ENCODE measurements at places on chromosomes 7 and 10.

GRCh38 chr7:25652366-25652765 lies 424.1 kb upstream of the NPVF start:
- no peak for DNase-seq

- DNase-seq = no peak
These were observed 94.5 kb downstream of the KMT2C start for GRCh38 chr7:152341039-152341913.

DNA sequence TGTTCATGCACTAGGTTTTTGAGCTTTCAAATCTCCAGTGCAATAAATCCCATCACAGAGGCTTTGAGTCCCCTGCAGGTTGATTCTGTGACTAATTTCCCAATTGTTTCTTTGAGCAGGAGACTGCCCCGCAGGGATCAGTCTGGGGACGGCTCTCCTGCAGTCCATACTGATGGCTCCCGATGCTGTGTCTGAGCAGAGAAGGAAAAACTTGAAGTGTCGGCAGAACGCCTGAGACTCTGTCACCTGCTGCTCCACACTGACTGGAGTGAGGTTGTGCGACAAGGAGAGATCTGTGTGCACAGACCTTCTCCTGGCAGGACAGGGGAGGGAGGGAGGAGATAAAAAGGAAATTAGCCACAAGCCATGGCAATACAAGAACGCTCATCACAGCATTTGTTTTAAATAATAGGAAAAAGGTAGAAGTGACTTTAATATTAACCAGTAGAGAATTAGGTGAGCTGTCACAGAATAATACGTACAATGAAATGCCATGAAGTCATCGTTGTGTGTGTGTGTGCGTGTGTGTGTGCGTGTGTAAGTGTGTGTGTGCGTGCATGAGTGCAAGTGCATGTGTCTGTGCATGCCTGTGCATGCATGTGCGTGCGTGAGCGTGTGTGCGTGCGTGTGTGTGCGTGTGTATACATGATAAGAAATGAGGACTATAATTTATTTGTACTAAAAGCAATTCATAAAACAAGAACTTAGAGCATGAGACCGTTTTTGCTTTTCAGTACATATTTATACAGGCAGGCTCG lies 38.2 kb downstream of the HTR5A start:
- no peak for DNase-seq

DNA sequence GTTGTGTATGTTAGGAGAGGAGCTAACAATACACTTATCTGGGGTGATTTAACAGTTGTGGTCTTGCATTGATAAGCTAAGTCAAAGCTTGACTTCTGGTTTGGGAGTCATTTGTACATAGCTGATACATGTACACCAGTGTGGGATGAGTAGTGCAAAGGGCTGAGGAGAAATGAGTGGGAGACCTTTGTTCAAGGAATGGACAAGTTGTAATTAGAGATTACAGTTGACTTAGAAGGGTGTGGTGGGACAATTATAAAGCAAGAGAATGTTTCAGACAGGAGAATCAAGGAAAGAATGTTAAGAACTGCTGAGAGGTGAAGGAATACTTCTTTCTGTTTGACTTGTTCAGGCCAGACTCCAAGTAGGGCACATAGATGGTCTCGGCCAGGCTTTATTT lies 209.7 kb upstream of the STEAP4 start:
- no peak for DNase-seq

- no peak for DNase-seq
These were observed 22.1 kb upstream of the AOAH start for GRCh38 chr7:36746347-36746746.

DNA sequence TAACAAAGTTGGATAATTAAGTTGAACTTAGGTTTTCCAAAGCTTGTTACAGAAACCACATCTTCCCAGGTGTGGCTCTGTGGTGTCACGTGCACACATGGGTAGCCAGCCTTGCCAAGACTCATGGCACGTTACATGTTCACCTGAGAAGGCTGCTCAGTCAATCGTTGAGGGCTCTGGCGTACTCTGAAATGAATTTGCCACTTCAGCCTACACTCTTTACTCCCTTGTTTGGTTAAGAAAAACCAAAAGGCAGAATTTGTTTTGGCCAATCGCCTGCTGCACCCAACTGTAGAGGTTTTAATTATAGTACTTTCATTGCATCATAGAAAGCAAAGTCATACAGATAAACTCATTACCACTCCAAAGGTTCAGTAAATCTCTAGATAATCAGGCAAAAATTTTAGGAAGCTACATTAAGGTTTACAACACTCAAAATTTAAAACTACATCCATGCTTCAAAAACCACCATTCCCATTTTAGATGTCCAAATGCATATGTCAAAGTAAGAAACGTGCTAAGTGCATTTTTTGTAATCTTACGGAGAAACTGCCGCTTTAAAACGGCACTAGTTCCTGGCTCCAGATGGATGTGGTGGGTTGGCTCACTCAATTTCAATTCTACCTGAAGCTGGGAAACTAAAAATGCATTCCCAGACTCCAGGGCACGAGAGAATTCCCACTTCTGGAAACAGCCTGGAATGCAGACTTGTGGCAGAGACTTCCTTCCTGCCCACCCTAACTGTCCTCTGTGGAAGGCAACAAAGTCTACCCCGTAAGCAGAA lies 88.4 kb downstream of the DIP2C start:
- DNase-seq = no peak

GRCh38 chr7:123533929-123534382 lies 439 bp downstream of the IQUB start:
- no peak for DNase-seq

DNA sequence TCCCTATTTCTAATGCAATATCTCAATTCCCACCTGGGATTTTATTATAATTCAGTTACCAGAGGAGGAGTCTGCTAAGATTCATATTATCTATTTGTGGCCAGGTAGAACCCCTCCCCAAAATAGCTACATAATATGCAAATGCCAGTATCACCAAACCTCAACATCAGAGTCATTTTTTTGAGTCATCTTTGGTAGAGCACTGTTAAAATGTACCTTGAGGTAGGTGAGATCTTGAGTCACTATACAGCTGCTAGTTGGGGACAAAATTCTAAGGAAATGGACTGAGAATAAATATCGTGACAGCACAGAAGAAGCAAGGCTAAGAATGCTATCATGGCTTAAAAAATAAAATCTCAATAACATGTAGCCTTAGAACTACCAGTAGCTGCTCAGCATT lies 4.7 kb upstream of the CRYGN start:
- no peak for DNase-seq

GRCh38 chr7:68476966-68477365 lies 1121.3 kb upstream of the AUTS2 start:
- no peak for DNase-seq

GRCh38 chr7:38051786-38052185 lies 126.3 kb upstream of the STARD3NL start:
- DNase-seq = no peak

DNA sequence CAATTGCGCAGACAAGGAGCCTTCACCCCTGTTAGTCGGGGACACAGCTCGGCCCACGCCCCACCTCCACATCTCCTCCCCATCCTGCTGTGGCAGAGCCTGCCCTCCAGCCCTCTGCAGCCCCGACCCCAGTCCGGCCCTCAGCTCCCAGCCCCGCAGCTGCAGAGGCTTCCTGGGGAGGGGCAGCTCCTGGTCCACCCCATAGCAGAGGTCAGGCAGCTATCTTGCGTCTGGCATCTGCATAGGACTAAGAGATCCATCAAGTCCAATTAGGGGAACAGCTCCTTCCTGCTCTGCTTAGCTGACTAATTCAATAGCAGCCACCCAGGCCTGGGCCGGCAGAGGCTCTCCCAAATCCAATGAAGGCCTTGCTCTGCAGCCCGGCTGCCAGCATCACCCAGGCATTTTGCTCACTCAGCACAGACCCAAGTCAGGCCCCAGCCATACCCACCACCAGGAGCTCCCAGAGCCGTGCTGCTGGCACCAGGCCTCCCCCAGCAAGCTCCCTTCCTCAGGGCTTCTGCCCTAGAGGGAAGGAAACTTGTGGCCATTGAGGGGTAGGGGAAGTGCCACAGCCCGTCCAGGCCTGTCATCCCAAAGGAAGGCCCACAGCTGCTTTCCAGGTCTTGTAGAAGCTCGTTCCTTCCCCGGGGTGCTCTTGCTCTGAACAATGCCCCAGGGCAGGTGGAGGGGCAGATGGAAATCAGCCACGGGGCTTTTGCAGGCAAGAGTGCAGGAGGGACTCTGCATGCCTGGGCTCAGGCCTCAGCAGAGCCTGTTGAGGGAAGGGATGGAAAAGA lies 106.2 kb upstream of the RET start:
- no peak for DNase-seq

- no peak for DNase-seq
These were observed 51.7 kb downstream of the SGMS1 start for GRCh38 chr10:50572017-50572491.

DNA sequence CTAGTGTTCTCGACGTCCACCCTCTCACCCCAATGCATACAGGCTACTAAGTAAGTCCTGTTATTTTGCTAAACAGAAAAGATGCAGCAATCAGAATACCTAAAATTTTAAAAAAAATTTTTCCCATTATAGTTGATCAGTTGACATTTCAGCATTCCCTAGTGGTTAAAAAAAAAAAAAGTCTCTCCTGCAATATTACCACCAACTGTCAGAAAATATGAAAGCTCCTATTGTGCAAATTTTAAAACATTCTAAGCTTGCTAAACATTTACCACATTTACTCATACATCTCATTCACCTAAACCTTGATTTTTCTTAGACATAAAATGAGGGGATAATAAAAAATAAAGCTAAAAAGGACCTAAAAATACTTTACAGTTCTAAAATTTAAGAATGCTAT lies 165.6 kb downstream of the AVL9 start:
- no peak for DNase-seq

DNA sequence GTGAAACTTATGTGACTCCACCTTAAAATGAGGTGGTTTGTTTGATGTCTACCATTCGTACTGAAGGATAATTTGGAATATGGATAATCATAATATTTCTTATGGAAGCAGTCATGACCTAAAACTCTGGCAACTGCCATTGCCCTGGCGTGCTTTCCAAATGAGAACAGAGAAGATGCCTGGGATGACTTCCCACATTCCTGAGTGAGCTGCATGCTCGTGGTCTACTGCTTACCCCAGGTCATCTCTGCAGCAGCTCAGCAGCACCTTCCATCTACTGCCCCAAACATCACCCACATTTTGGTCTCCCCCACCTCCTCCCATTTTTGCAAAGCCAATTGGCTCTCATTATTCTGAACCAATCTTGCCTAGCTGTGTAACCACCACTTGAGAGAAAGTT lies 40.1 kb downstream of the LYZL1 start:
- DNase-seq = no peak

- DNase-seq = no peak
These were observed 808.9 kb downstream of the CCSER2 start for GRCh38 chr10:85137253-85137652.

GRCh38 chr7:106865130-106866041 lies at the start of gene PIK3CG:
TSS of gene PIK3CG (plus strand) at chr7:106865282. CDS start at chr7:106867562, 2,280 bp downstream.
- DNase-seq = no peak

- no peak for DNase-seq
These were observed 81.4 kb downstream of the ATXN7L1 start for GRCh38 chr7:105794741-105795729.

- DNase-seq = no peak
These were observed 11.7 kb downstream of the ORAI2 start for GRCh38 chr7:102444961-102445673.

GRCh38 chr7:155066417-155066950 lies 3.6 kb upstream of the HTR5A start:
- no peak for DNase-seq

DNA sequence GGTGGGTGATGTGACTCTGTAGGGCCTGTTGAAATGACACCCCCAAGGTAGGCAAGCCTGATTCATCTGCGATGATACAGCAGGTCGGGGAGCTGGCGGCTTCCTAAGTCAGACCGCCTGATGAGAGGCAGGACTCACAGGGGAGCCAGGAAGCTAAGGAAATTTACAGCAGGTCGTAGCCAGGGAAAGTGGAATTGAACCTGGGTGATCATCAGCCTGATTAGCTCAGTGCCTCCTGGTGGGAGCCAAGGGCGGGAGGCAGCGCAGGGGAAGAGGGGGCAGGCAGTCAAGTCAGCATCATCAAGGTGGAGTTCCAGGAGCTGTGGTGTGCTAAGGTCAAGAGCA lies 18.5 kb upstream of the TRIM56 start:
- DNase-seq = no peak

- no peak for DNase-seq
These were observed 2.0 kb downstream of the CUL1 start for GRCh38 chr7:148700661-148701064.

GRCh38 chr7:17275749-17276671 lies 22.4 kb upstream of the AHR start:
- DNase-seq = no peak

DNA sequence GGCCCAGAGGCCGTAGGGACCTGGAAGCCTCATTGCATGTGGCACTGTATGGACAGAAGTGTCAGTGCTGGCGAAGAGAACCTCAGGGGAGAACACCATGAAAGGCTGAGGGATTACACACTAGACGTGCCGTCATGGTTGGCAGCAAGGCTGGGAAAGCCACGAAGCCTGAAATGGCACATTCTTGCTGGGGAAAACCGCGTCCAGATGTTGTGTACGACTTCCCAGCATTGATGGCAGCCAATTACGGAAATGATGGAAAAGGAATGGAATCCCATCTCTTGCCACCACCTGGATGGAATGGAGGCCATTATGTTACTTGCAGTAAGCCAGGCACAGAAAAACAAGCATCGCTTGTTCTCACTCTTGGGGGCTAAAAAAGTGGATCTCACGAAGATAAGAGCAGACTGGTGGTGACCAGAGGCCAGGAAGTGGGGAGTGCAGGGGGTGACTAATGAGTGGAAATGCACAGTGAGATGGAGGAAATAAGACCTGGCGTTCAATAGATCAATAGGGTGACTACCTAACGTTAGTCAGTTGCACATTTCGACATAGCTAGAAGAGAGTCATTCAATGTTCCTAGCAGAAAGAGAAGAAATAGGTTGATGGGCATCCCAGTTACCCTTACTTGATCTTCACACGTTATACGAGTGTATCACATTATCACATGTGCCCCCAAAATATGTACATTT lies 14.6 kb upstream of the PWWP2B start:
- DNase-seq = no peak

- no peak for DNase-seq
These were observed 31.3 kb upstream of the GDF10 start for GRCh38 chr10:47268696-47269095.

- DNase-seq = no peak
These were observed 1.7 kb upstream of the MNX1 start for GRCh38 chr7:157012113-157012547.
